CMK (cell line): ENCODE measurements at places on chromosomes 16 and 17.

DNA sequence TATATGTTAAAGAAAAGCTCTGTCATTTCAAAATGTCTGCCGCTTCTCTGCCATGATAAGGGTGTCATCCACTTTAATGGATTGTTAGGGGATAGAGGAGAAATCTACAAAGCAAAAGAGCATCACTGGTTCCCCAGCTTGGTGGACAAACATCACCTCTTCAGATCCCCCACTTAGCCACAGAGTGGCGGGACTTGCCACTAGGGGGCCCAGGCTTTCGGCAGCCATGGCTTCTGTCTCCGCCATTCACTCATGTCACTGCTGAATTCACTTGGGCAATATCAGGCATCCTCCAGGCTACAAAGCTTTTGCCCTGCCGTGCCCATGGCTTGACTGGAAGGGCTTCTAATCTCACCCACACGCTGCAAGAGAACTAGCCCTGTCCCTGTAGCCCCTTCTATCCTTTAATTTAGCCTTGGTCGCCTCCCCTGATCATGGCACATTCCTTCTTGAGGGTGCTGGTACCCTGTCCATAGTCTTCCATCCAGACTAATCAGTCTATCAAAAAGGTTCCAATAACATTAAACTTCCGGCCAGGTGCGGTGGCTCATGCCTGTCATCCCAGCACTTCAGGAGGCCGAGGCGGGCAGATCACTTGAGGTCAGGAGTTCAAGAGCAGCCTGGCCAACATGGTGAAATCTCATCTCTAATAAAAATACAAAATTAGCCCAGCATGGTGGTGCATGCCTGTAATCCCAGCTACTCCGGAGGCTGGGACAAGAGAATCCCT, 34.7 kb downstream of the SBK1 start:
- DNase-seq, result no peak

- no peak for DNase-seq
These were observed 188.8 kb downstream of the CCDC182 start for GRCh38 chr17:57556320-57556719.

GRCh38 chr17:78965491-78965924, 14.2 kb downstream of the LGALS3BP start:
- no peak for DNase-seq

- no peak for DNase-seq
These were observed 72.5 kb downstream of the WSB1 start for GRCh38 chr17:27366437-27366836.

DNA sequence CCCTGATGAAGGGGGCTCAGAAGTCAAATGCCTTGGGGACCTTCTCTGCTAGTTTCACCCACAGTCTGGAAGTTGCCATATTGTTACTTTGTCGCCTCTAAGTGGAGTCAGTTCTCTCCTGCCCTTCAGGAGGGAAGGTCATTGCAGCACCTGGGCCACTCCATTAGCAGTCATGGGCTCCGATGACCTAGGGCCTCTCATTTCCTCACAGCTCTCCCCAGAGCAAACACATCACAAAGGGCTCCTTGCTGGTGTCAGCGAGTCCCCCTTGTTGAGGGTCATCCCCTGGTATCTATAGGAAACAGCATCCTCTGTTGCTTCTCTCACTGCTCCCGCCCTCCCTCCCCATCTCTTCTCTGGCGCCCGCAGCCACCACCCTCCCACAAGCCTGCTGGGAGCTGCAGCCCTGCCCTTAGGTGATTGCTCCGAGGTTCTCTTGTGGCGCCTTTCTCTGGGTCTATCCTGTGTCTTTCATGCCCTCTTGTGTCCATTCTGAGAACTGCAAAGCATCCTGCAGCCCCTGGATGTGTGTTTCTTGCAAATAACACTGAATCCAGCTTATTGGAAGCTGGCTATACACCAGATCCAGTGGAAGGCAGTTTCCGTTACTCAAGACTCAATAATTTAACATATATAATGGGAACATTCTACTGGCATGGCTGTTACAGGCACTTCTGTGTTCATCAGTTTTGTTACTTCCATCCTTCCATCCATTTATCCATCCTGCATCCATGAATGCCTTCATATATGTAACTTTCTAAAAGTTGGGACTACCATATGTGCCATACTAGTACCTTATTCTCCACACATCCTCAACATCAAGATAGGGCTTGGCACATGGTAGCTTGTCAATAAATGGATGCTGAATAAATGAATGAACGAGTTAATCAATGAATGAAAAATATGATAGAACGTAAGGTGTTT, 21.2 kb downstream of the PDILT start:
- DNase-seq, result peak; percentile 55

GRCh38 chr16:64749346-64749745, 372.5 kb downstream of the CDH11 start:
- no peak for DNase-seq
